T-helper 2 cell treated with Interferon-gamma antibody and Interleukin-4, amounts not matched to agents 5 μg/mL and 100 μg/mL, for 36 hours (primary cell): ENCODE measurements at places on chromosomes 2 and 18.

- no peaks in the 10 kb centered on the region for H3K36me3 ChIP-seq
- H3K4me1 ChIP-seq = no peaks in the 10 kb centered on the region
- DNase-seq = no peak
Measured at GRCh38 chr2:135208016-135208415, 155.9 kb downstream of the RAB3GAP1 start.

DNA sequence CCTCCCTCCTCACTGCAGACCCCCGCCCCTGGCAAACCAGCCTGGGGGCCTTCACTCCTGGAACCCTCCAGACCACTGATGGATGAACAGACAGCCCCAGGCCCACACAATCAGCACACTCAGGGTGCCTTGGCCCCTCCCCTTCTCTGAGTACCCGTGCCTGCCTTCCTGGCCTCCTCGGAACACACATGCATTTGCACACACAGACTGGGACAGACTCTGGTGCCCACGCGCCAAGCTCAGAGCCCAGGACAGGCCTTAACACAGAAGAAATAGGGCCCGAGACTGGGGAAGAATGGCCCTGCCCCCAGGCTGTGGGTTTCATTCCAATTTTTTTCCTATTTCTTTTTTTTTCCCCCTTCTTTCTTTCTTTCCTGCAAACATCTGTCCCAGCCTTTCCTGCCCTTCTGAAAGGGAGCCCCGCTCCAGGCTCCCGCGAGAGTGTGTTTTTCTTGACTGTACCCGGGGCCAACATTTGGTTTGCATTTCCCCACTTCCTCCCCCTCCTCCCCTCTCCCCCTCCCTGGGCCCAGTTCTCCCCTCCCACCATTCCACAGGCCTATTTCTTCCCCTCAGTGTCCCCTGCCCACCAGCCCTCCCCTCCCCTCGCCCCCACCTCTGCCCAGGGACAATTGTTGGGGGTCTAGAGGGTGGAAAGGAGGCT lies 618 bp upstream of the TNS1 start:
- H3K36me3 ChIP-seq = no peaks in the 10 kb centered on the region
- DNase-seq = no peak
- no peak overlapping the region for H3K27ac ChIP-seq
- no peaks in the 10 kb centered on the region for H3K4me1 ChIP-seq

DNA sequence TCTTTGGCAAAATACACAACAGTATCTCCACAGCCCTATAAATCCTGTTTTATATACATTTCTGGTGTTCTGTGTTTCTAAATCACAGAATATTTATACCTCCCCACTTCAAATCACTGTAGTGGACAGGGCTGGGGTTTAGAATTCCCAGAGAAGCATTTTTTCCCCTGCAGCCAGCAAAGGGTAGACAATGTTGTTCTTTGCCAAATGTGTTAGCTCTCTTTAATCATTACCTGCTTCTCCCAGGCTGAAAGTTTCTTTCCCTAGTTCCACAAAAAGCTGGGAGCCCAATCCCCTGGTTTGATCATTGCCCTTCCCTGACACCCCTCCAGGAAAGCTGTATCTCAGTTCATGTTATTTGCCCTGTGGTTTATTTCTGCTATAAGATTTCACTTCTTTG lies 520.0 kb upstream of the SPHKAP start:
- DNase-seq = no peak
- no peak overlapping the region for H3K27ac ChIP-seq

DNA sequence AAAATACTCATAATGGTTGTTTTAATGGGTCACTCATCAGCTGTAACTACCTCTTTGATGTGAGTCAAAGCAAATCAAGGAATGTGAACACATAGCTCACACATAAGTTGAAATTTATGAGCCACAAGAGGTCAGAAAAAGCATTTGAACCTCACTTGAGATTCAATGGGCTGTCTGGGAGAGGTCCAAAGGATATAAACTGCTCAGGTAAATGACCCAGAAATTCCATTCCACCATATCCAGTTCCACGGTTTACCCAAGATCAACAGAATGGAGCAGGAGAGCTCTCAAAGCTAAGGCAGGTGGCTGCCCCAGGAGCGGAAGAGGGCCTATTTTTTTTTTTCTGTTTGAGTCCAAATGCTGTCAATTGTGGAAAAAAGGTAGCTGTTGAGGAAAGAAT lies 464.1 kb downstream of the TNS1 start:
- H3K4me1 ChIP-seq = no peaks in the 10 kb centered on the region
- H3K27ac ChIP-seq = no peak overlapping the region
- no peak for DNase-seq
- no peaks in the 10 kb centered on the region for H3K36me3 ChIP-seq
- peaks cover 4% of the 10 kb centered on the region for H3K27me3 ChIP-seq

DNA sequence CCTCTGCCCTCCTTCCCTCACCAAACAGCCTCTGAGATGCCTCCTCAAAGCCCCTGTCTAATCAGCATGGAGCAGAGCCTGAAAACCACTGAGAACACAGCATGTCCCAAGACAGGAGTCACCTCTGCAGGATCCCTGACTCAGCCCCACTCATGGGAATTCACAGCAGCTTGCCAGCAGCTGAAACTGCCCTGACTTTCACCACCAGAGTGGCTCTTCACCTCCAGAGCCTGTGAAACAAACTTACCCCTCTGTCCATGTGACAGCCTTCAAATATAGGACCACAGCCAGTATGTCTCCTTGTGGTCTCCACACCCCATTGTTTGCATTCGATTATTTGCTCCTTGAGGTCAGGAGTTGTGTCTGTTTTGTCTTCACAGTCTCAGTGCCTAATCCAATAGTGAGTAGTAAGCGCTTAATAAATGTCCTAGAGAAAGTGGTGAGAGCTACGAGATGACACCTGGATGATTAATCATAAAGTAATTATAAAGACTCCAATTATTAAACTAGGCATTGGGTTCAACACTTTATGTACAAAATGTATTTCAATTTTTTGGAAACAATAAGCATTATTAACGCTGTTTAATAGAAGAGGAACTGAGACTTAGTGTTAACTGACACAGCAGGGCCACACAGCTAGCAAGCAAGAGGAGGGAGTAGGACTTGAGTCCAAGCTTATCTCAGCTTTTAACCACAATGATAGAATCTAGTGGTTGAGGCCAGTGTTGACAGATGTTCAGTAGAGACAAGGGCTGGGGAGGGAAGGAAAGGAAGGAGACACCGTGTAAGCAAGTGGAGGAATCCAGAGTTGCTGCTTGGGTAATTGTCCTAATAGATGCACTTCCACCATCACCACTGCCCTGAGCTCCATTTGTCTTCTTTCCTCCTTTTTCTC lies 358.7 kb upstream of the TNP1 start:
- H3K27ac ChIP-seq = no peak overlapping the region
- peaks cover 5% of the 10 kb centered on the region for H3K36me3 ChIP-seq
- H3K4me1 ChIP-seq = peaks cover 41% of the 10 kb centered on the region
- H3K27me3 ChIP-seq = peaks cover 22% of the 10 kb centered on the region
- no peak overlapping the region for H3K4me3 ChIP-seq

GRCh38 chr2:38723173-38723572 lies 28.0 kb downstream of the SRSF7 start:
- peak overlapping the region; percentile 41 for H3K4me3 ChIP-seq
- no peaks in the 10 kb centered on the region for H3K27me3 ChIP-seq
- no peak overlapping the region for H3K27ac ChIP-seq
- peaks cover 42% of the 10 kb centered on the region for H3K4me1 ChIP-seq
- H3K36me3 ChIP-seq = peaks cover 35% of the 10 kb centered on the region
- DNase-seq = no peak

DNA sequence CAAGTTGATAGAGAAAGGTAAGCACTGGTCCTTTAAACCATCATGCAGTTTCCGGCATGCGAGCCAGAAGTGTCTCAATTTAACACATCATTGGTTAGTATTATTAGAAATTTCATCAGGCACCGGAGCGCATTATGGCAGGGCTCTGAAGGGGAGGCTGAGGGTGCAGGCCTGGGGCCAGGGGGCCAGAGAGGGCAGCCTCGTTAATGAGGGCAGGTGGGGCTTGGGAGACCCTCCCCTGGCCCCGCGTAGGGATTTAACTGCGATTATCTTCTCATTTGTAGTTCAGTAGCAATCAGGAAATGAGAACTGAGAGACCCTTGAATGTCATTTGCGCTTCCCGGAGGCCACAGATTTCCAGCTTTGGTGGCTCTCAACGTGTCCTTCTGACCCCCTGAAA lies 246.4 kb downstream of the KLHL29 start:
- H3K27ac ChIP-seq = no peak overlapping the region
- H3K36me3 ChIP-seq = no peaks in the 10 kb centered on the region
- no peaks in the 10 kb centered on the region for H3K27me3 ChIP-seq
- no peaks in the 10 kb centered on the region for H3K4me1 ChIP-seq
- no peak for DNase-seq

DNA sequence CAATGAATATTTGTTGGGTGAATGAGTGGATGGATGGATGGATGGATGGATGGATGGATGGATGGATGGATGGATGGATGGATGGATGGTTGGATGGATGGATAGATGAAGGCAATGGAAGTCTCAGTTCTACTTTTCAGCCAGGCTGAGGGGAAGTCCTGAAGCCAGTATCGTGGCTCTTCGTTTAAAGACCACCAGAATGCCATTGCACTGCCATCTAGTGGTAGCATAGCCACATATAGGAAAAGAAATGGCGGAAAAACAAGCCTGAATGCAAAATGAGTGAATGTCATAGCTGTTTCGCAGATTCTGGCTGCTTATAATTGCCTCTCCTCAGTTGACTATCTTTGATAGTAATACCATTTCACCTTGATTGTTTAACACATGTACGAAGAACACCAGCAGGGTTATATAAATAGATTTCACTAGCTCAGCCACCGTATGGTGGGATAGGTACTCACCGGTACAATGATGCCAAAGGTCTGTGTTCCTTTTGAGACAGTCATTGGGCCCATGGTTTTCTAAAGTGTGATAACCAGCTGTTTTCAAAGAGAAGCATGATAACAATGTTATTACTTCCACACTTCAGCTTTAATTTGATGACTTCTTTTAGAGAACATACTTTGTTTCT lies 62.3 kb upstream of the GREB1L start:
- no peak overlapping the region for H3K4me3 ChIP-seq
- H3K36me3 ChIP-seq = no peaks in the 10 kb centered on the region
- peak; percentile 21 for DNase-seq
- H3K27ac ChIP-seq = no peak overlapping the region
- no peaks in the 10 kb centered on the region for H3K4me1 ChIP-seq
- no peaks in the 10 kb centered on the region for H3K27me3 ChIP-seq

DNA sequence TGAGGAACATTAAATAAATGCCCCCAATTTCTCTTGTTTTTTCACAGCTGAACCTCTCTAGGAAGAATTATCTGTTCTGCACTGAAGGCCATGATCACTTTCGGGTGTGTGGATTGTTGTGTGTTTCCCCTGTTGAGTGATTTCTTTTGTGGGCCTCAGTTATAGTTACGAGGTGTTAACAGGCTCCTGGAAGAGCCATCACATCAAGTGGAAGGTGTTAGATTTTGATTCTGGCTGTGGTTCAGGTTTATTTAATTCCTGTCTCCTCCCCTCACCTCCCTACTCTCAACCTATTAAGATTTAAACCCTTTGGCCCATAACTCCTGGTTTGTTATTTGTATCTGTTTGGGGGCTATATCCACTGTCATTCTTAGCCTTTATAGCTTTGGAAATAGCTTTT lies 182.8 kb downstream of the AGPS start:
- H3K4me1 ChIP-seq = no peaks in the 10 kb centered on the region
- no peaks in the 10 kb centered on the region for H3K36me3 ChIP-seq
- H3K27ac ChIP-seq = no peak overlapping the region
- H3K27me3 ChIP-seq = no peaks in the 10 kb centered on the region
- no peak overlapping the region for H3K4me3 ChIP-seq

- peaks cover 19% of the 10 kb centered on the region for H3K4me1 ChIP-seq
- H3K27me3 ChIP-seq = no peaks in the 10 kb centered on the region
- no peak overlapping the region for H3K27ac ChIP-seq
- H3K36me3 ChIP-seq = peaks cover 5% of the 10 kb centered on the region
Measured at GRCh38 chr2:102334486-102334885, 21.1 kb upstream of the IL18R1 start.

DNA sequence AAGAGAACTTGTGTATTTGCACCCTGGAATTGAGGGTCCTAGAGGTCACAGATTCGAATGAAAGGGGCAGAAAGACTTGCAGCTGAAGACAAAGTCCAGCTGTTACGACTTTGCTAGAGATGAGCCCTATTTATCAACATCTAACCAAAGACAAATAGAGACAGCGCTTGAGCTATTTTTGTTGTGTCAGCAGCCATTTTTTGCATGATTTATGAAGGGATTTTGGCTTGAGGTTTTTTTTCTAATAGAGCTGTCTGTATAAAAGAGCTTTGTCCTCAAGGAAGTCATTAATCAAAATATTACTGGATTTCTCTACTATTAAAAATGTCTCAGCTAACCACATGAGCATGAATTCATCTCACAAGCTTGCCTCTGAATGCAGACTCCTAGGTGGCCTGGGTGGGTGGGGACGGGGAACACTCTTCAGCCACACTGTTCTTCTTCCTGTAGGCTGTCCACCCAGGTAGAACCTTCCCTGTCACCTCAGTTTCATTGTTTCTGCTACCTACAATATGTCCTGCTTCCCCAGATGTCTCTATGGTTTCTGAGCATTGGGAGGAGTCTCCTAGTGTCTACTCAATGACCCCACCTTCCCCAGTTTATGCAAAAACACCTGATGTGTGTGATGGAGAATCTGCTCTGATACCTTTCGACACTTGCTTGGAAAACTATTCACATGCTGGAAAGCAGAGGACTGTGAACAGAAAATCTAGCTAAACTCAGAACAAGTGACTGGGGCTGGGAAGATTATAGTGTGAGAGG lies 7.2 kb upstream of the CD226 start:
- peaks cover 20% of the 10 kb centered on the region for H3K36me3 ChIP-seq
- peak overlapping the region; percentile 87 for H3K27ac ChIP-seq

GRCh38 chr2:99101697-99102096 lies 39.8 kb upstream of the C2orf15 start:
- H3K36me3 ChIP-seq = no peaks in the 10 kb centered on the region
- H3K4me3 ChIP-seq = no peak overlapping the region
- peaks cover 2% of the 10 kb centered on the region for H3K4me1 ChIP-seq
- H3K27me3 ChIP-seq = no peaks in the 10 kb centered on the region
- no peak overlapping the region for H3K27ac ChIP-seq
- no peak for DNase-seq

DNA sequence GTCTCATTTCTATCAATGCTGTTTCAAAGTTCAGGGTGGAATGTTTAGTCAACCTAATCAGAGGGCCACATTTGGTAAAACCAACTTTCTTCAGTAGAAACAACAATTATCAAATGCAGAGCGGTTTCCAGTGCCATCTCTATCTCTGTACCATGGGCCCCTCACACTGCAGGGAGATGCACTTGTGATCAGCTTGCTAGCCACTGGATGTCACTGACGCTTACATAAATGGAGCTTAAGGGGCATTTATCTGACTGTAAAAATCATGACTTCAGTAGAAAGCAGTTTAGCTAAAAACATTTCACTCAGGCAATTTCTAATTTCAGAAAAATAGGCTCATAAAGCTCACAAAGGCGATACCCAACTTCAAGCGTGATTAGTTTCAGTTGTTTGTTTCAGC lies 678.0 kb downstream of the ZEB2 start:
- H3K4me3 ChIP-seq = no peak overlapping the region
- H3K4me1 ChIP-seq = no peaks in the 10 kb centered on the region
- peaks cover 10% of the 10 kb centered on the region for H3K27me3 ChIP-seq
- DNase-seq = no peak
- H3K36me3 ChIP-seq = no peaks in the 10 kb centered on the region

GRCh38 chr2:178082408-178083045 lies 9.9 kb upstream of the PDE11A start:
- H3K4me1 ChIP-seq = no peaks in the 10 kb centered on the region
- no peaks in the 10 kb centered on the region for H3K36me3 ChIP-seq
- no peak overlapping the region for H3K27ac ChIP-seq
- no peak overlapping the region for H3K4me3 ChIP-seq
